ENCODE measurements at places on chromosomes 7 and 10. TPM values are rescaled to one million over a fixed set of nuclear protein-coding genes. Genes with fewer than 3 reads are reported as not detected.

DNA sequence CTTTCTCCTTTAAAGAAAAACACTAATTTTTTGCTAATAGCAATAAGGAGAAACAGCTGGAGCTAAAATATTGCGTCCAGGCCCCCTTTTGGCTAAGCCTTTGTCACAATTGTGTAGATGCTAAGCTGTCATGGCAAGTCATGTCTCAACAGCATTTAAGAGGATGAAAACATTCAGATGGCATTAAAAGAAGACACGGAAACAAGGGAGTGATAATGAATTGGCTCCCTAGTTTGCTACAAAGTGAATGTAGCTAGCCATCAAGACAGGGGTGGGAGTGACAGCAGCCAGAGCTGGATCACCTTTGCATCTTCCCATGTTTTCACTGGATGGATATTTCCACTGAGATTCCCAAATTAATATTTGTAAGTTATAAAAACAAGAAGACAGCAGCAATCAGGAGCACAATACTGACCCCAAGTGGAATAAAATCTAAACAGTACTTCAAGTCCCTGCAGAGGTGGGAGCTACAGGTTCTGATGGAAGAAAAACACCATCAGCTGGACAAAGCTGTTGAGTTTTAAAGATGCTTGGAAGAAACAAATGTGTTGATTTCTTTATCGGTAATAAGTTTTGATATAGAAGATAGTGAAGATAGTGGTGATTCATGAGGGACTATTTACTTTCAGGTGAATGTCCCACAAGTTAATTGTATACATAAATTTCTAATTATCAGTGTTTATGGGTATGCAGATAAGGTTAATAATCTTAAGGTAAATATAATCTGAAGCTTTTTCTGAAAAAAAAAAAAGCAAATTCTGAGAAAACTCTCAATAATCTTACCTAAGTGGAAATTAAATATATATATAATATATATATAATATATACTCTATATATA is 129.4 kb downstream of the SLC16A9 start:
- DNase-seq: peak; percentile 66

DNA sequence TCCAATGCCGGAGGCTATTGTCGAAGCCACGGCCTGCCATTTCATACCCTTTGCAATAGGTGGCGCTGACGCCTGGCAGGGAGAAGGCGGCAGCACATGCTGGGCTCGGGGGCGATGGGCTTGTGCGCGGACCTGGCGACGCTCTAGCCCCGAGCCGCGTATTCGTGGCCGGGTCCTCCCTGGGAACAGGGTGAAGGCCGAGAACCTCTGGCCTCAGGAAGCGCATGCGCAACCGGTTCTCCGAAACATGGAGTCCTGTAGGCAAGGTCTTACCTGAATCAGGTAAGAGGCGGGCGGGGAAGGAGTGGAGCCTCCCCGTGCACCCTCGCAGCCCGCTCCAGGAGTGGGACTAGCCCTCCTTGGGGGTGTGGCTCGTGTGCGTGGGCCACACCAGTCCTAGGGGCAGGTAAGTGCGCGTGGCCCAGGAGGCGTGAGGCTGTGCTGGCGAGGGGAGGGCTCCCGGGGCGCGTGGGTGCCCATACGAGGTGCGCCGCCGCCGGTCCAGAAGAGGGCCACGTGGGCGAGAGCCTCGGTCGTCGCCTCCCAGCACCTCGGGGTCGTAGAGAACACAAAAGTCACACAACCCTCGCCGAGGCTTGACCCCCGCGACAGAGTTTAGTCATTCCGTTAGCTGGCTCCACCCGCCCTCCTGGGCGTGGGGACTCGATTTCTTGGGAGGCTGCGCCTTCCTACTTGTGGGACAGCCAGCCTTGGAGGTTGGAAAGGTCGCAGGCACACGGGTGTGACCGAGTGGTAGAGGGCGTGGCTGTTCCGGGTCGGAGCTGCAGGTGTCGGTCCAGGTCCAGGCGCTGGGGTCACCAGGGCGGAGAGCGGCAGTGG is 5.6 kb upstream of the MEST start:
- peak; percentile 71 for DNase-seq

Gene OR2A7
- 17.0 TPM for polyA plus RNA-seq

Gene ANKRD7
- 1.2 TPM for polyA plus RNA-seq
